ENCODE measurements at places on chromosomes 2 and 18.

GRCh38 chr2:152613235-152613634 lies 104.0 kb downstream of the PRPF40A start:
- no peak for DNase-seq

DNA sequence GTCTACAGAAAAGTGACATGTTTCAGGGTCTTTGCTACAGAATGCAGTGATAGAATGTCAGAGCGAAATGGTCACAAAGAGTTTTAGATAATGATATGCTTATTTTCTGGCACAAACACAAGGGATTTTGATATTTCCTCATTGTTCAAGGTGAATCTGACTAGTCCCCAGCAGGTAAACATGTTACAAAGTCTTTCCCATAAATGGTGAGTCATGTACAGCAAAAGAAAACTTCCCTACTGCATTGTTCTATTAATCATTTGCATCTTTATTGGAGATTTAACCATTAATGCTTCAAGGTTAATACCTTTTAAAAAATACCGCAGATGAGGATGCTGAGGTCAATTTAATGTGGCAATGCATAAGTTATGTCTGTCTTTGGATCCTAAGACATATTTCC lies 19.1 kb upstream of the TRIB2 start:
- DNase-seq, result no peak

DNA sequence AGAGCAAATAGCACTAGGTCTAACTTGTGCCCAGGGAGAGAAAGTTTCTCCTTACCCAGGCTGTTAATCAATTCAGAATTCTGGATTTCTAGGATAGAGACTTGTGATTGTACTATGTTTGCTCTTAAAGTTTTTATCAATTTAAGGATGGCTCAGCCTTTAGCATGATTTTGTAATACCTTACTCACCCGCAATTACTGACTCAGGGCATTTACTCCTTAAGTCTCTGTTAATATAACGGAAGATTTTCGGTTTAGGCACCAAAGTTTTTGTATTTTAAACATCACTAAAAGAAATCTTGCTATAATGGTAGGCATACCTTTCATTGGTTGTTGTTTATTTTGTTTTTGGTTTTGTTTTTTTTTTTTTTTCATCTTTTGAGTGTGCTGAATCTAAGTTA lies 358.2 kb downstream of the RBM43 start:
- DNase-seq, result no peak

- DNase-seq, result no peak
These were observed 440.2 kb upstream of the ST6GAL2 start for GRCh38 chr2:107325981-107326786.

DNA sequence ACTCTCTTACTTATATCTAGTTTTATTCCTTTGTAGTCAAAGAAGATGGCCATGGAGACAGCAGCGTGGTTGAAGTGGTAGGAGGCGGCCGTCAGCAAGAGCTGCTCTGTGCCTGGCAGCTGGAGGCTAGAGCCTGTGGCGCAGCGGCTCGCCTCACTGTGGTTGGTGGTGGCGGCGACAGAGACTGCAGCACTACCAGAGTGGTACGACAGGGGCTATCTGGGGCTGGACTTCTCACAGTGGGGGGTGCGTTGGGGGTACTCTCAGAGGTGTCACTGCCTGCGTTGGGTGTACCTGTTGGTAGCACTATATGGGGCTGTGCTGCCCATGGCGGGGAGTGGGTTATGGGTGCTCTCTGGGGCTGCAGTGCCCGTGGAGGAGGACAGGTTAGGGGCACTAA lies 8.5 kb upstream of the ANKRD62 start:
- no peak for DNase-seq

DNA sequence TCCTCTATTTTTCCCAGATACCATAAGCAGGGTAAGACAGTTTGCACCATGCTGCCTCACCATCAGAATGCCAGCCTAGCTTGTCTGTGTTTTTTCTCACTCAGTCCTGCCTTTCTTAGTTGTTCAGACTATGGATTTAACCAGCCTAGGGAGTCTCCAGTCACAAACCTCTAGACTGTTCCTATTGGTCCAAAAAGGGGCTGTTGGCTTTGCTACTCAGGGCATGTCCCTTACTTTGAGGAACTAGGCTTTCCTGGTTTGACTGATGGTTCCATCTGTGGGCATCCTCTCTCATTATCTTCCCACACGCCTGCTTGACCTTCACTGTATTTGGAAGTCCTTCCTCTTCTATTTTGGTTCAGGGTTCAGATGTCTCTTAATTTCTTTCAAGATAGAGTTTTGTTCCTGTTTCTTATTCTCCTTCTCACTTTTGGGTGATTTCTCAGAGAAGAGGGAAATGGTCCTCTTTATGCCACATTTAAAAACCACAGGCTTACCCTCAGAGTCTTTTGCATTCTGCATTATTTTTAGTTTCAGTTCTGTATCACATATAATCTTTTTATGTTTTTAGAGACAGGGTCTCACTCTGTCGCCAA lies 31.3 kb upstream of the TMEM131 start:
- no peak for DNase-seq

DNA sequence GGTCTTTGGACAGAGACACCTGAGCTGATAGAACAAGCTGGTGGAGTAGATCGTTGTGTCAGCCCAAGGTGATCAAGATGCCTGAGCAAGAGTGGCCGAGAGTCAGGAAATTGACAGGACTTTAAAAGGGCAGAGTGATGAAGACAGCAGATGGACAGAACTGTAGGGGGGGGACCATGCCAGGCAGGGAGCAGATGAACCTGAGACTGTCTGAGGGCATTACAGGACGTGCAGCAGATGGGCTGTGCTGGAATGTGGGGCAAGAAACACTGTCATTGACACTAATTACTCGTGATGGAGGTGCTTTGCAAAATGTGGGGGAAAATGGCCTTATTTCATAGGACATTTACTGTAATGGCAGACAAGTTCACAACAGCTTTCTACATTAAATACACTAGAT lies 225.0 kb downstream of the THSD7B start:
- no peak for DNase-seq

GRCh38 chr2:178448968-178449661 lies 1.9 kb downstream of the PRKRA start:
- DNase-seq, result no peak

DNA sequence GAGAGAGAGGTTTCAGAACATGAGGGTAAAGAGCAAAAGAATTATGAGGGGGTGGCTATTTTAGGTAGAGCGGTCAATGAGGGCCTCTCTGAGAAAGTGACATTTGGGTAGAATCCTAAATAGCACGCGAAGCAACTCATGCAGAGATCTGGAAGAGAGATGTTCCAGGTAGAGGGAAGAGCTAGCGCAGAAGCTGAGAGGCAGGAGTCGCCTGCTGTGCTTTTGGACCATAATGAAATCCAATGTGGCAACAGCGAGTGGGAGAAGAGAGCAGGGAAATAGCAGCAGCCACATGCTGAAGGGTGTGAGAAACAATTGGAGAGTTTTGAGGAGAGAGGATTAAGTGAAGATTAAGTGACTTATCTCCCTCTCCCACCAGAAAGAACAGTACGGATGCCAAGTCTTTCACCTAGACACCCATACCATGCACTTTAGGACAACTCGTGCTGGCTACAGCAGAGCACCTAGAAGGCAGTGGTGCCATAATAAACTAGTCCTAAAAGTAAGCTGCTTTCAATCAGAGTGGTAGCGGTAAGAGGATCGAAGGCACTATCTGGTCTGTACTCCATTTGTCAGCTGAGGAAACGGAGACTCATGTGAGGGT lies 129.7 kb downstream of the LRP2 start:
- no peak for DNase-seq

GRCh38 chr18:13834496-13835015 lies 10.6 kb downstream of the MC5R start:
- DNase-seq, result no peak

DNA sequence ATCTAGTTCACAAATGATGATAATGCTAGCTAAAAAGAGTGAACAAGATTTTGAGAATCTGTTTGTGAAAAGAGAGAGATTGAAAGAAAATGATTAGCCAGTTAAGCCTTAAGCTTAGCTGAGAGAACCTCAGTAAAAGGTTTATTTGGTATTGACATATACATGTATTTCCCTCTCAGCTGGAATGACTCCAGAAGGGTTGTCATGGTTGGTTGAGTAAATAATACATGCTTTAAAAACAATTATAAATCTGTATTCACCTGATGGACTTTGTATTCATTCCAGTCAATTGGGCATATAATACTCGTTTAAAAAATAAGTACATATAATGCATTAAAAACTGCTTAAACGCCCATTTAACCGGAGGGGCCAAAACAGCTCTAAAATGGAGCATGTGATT lies 181.4 kb downstream of the GRB14 start:
- DNase-seq, result no peak

DNA sequence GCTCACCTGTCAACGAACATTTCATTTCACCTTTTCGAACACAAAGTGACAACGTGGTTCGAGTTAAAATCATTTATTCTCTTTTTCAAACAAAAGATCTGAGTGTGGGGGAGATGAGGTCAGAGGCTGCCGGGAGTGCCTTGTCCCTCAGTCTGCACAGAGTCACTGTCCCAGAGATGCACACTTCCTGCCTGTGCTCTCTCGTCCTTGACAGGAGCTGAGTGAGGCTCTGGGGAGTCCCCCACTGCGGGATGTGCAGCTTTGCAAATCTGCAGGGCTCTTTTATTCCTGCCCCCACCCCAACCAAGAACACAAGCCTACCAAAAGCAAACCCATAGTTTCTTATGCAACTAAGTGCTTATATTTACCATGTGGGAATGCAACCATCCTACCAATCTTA lies 497.8 kb downstream of the EIPR1 start:
- DNase-seq, result no peak

- DNase-seq, result no peak
These were observed 7.9 kb downstream of the SS18 start for GRCh38 chr18:26082475-26082874.

DNA sequence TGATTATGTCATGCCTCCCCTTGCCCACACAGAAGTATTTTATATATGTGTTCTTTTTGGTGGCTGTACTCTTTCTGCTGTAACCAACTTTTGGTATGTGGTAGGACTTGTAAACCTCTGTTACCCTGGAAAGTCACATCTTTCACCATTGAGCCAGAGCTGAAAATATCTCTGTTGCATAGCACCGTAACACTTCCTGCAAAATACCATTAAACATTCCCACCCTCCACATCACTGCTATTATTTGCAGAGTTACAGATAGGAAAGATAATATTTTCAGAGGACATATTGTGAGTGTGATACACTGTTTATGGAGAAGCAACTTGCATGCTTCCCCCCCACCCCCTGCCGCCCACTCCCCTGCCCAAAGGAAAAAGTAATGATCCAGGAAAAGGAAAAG lies 44.8 kb downstream of the CAB39 start:
- DNase-seq, result no peak

DNA sequence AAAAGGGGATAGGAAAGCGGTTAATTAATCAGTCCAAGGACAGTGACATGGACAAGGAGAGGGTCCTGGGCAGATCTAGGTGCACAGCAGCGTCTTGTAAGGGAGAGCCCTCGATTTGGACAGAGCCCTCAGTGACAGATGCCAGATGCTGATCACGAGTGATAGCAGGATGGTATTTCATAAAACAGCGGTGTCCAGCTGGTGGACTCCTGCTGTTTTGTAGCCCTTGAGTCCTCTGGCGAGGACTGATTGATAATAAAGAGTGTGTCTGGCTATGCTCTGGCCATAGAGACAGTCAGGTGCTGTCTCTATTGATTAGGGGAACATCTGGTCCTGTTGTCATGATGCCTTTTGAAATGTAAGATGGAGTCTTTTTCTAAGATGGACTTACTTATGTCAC lies 180.7 kb downstream of the NCK2 start:
- no peak for DNase-seq

DNA sequence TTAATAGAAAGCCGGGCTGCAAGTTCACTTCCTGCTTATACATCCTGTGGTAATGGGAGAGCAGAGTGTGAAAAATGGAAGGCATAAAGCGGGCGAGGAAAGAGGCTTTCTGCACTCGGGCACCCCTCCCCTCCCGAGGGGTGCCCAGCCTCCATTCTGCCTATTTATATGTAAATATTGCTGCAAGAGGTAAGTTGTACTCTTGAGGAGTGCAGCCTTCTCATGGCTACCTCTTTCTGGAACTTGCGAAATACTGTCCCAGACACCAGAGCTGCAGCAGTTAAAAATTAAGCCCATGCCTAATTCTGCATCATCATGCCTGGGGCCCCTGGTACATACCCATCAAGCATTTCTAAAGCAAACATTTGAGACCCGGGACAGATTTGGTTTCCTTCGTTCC lies 156.0 kb downstream of the GBX2 start:
- no peak for DNase-seq

- DNase-seq, result peak; percentile 15
These were observed 26.0 kb upstream of the SP3 start for GRCh38 chr2:173990970-173991819.

- peak; percentile 50 for DNase-seq
These were observed 625 bp downstream of the ARPC2 start for GRCh38 chr2:218217360-218218267.

GRCh38 chr2:43202289-43202688 lies 24.1 kb downstream of the ZFP36L2 start:
- no peak for DNase-seq

DNA sequence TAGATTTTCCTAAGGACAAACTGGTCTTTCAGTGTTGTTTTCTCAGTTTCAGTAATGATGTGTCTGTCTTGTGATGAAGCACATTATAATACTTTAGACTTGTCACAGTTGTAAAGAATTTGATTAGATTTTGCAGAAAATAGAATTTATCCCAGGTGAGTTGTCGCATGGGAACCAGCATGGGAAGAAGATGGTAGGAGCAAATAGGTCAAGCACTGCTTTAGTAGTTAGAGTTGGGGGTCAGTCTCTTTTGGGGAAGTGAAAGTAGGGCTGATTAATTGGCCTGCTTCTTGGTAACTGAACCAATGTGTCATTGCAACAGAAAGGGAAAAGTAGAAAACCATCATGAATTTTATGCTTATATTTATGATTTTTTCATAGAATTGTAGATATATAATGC lies 153.2 kb upstream of the MYO3B start:
- DNase-seq, result no peak

GRCh38 chr2:127175041-127175721 lies 44.9 kb downstream of the CYP27C1 start:
- no peak for DNase-seq

- no peak for DNase-seq
These were observed 32.4 kb downstream of the IL18R1 start for GRCh38 chr2:102387763-102388546.

- DNase-seq, result no peak
These were observed 12.6 kb upstream of the ELAC1 start for GRCh38 chr18:50955253-50955652.

GRCh38 chr18:48140731-48141130 lies 210.3 kb upstream of the SMAD2 start:
- DNase-seq, result no peak

Data from nucleus accumbens (tissue), 56 donors.